ENCODE measurements at places on chromosomes 7 and 10. TPM values are rescaled to one million over a fixed set of nuclear protein-coding genes. Genes with fewer than 3 reads are reported as not detected.
A peak's percentile ranks its signal among the peaks of the same experiment; 100 is the strongest.

CYP3A5 gene
- total RNA-seq: 0.24 TPM

ODAD2 gene
- total RNA-seq: 0.63 TPM

CLDN4 gene
- total RNA-seq: 0.48 TPM

MUC3A gene
- total RNA-seq: not detected

SHTN1 gene
- 2.9 TPM for total RNA-seq

UPK3B gene
- total RNA-seq: 0.88 TPM

CYP17A1 gene
- not detected for total RNA-seq

PAOX gene
- 14.8 TPM for total RNA-seq

GRCh38 chr7:69922026-69922803 is 323.9 kb downstream of the AUTS2 start:
- peak; percentile 10 for DNase-seq
- no peaks in the 10 kb centered on the region for H3K36me3 ChIP-seq
- H3K4me1 ChIP-seq: peaks cover 9% of the 10 kb centered on the region
- H3K27me3 ChIP-seq: no peaks in the 10 kb centered on the region
- H3K27ac ChIP-seq: no peak overlapping the region

GRCh38 chr10:83142074-83142563 is 997.2 kb upstream of the GHITM start:
- no peaks in the 10 kb centered on the region for H3K4me1 ChIP-seq
- no peak overlapping the region for H3K27ac ChIP-seq
- no peak for DNase-seq
- H3K36me3 ChIP-seq: no peaks in the 10 kb centered on the region
- no peaks in the 10 kb centered on the region for H3K27me3 ChIP-seq

- H3K4me3 ChIP-seq: no peak overlapping the region
- no peak overlapping the region for H3K27ac ChIP-seq
- H3K27me3 ChIP-seq: no peaks in the 10 kb centered on the region
- H3K36me3 ChIP-seq: no peaks in the 10 kb centered on the region
- no peaks in the 10 kb centered on the region for H3K4me1 ChIP-seq
These were observed 1.6 kb downstream of the SAMD9L start for GRCh38 chr7:93146472-93147141.

DNA sequence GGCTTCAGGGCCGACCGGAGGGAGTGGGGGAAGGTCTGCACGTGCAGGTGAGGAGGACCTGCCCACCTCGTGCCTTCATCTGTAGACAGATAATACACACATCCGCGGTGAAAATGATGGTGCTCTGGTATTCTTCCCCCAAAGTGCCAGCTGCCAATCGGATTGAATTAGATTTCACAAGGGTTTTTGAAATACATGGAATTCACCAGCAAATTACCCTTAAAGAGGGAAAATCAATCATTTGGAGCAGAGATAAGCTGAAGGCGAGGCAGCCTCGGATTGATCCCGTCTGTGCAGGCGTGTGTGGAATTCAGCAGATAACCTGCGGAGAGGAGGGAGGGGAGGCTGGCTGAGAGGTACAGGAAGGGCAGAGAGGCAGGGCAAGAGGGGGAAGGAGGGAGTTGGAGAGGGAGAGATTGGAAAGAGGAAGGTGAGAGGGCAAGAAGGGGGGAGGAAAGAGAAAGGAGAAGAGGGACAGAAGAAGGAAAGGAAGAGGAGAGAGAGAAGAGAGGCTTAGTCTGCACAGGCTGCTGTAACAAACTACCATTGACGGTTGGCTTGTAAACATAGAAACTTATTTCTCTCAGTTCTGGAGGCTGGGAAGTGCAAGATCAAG is 84.2 kb downstream of the C10orf105 start:
- peaks cover 4% of the 10 kb centered on the region for H3K27me3 ChIP-seq
- peaks cover 31% of the 10 kb centered on the region for H3K4me1 ChIP-seq
- DNase-seq: no peak
- no peak overlapping the region for H3K4me3 ChIP-seq

DNA sequence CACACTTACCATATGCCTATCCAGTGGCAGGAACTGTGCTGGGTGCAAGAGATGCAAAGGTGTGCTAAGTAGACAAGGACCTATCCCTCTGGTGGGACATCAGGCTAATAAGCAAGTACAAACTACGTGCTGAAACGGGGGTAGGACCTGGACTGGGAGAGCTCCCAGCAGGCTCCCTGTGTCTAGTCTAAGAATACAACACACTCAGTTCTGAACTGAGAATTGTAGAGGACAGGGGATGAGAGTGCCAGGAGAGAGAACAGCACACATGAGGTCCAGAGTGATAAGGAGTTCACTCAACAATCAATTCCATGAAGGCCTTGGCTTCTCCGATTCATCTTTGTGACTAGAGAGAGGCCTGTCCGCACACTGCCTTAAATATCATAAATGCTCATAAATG is 253.7 kb downstream of the ELMO1 start:
- H3K27me3 ChIP-seq: no peaks in the 10 kb centered on the region
- H3K4me1 ChIP-seq: peaks cover 24% of the 10 kb centered on the region
- no peaks in the 10 kb centered on the region for H3K36me3 ChIP-seq
- no peak overlapping the region for H3K4me3 ChIP-seq
- H3K27ac ChIP-seq: no peak overlapping the region

GRCh38 chr10:79058899-79059841 is 9.6 kb upstream of the ZMIZ1 start:
- no peaks in the 10 kb centered on the region for H3K36me3 ChIP-seq
- no peak overlapping the region for H3K4me3 ChIP-seq
- peaks cover 35% of the 10 kb centered on the region for H3K4me1 ChIP-seq
- no peaks in the 10 kb centered on the region for H3K27me3 ChIP-seq

- H3K36me3 ChIP-seq: no peaks in the 10 kb centered on the region
- peak; percentile 45 for DNase-seq
- peaks cover 14% of the 10 kb centered on the region for H3K4me1 ChIP-seq
- no peak overlapping the region for H3K4me3 ChIP-seq
- H3K27ac ChIP-seq: peak overlapping the region; percentile 76
- H3K27me3 ChIP-seq: no peaks in the 10 kb centered on the region
These were observed 252.7 kb upstream of the ETV1 start for GRCh38 chr7:14242175-14242574.

- H3K27me3 ChIP-seq: no peaks in the 10 kb centered on the region
- H3K27ac ChIP-seq: no peak overlapping the region
- H3K4me1 ChIP-seq: no peaks in the 10 kb centered on the region
- no peaks in the 10 kb centered on the region for H3K36me3 ChIP-seq
- no peak overlapping the region for H3K4me3 ChIP-seq
- no peak for DNase-seq
These were observed 152.2 kb downstream of the NXPH1 start for GRCh38 chr7:8585591-8585990.

DNA sequence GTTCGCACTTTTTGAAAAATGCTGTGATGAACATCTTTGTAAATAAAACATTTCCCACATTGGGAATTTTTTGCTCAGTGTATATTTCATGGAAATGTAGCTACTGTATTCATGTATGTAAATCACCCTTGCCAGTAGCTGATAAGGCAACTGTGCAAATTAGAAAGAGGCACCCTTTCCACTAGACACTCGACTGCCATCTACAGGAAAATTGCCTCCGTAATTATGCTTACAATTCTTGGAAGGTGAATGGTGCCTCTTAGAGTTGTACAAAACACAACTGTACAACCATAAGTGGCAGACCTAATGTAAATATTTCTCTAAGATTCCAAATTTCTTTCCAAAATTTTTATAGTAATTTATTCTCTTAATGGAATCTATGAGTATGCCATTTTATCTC is 491.7 kb downstream of the CCSER2 start:
- no peak overlapping the region for H3K4me3 ChIP-seq
- H3K27ac ChIP-seq: no peak overlapping the region
- H3K4me1 ChIP-seq: no peaks in the 10 kb centered on the region
- H3K36me3 ChIP-seq: no peaks in the 10 kb centered on the region

DNA sequence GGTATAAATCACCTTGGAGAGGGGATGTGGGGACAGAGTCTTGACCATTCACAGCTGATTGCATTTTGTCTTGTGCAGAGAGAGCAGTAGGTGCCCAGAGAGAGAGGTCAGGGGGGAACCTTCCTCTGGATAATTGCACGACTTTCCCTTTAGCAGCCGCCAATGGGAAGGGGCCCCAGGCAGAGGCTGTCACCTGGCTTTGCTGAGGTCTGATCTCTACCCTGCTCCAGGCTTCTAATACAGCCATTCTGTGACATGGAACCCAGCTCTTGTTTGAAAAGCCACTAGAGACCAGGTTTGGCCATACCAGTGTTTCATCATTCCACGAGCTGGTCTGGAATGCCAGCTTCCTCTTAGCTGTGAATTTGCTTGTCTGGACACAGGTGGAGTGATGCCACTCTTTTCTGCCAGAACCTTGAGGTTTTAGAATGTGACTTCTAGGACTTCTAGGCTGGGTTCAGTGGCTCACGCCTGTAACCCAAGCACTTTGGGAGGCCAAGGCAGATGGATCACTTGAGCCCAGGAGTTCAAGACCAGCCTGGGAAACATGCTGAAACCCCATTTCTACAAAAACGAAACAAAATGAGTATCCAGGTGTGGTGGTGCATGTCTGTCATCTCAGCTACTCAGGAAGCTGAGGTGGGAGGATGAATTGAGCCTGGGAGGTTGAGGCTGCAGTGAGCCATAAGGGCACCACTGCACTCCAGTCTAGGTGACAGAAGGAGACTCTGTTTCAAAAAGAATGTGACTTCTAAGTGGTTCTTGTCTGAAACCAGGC is 159.9 kb downstream of the CAMK1D start:
- no peak overlapping the region for H3K27ac ChIP-seq
- H3K27me3 ChIP-seq: no peaks in the 10 kb centered on the region
- DNase-seq: no peak
- no peaks in the 10 kb centered on the region for H3K36me3 ChIP-seq
- no peak overlapping the region for H3K4me3 ChIP-seq
- H3K4me1 ChIP-seq: no peaks in the 10 kb centered on the region

GRCh38 chr10:104144931-104145330 is 23.0 kb downstream of the SFR1 start:
- no peak for DNase-seq
- no peaks in the 10 kb centered on the region for H3K27me3 ChIP-seq
- H3K4me3 ChIP-seq: no peak overlapping the region
- H3K36me3 ChIP-seq: no peaks in the 10 kb centered on the region

- DNase-seq: no peak
- no peak overlapping the region for H3K4me3 ChIP-seq
- no peaks in the 10 kb centered on the region for H3K27me3 ChIP-seq
These were observed 113.6 kb downstream of the ADCY1 start for GRCh38 chr7:45687721-45688120.

- H3K4me1 ChIP-seq: no peaks in the 10 kb centered on the region
- no peak overlapping the region for H3K4me3 ChIP-seq
- no peaks in the 10 kb centered on the region for H3K36me3 ChIP-seq
- no peak for DNase-seq
- H3K27me3 ChIP-seq: no peaks in the 10 kb centered on the region
These were observed 132.2 kb upstream of the YAE1 start for GRCh38 chr7:39434012-39434411.

- no peak for DNase-seq
- H3K4me1 ChIP-seq: no peaks in the 10 kb centered on the region
- H3K27me3 ChIP-seq: no peaks in the 10 kb centered on the region
- no peak overlapping the region for H3K4me3 ChIP-seq
- no peak overlapping the region for H3K27ac ChIP-seq
These were observed 264.2 kb upstream of the PCDH15 start for GRCh38 chr10:55065185-55065584.

DNA sequence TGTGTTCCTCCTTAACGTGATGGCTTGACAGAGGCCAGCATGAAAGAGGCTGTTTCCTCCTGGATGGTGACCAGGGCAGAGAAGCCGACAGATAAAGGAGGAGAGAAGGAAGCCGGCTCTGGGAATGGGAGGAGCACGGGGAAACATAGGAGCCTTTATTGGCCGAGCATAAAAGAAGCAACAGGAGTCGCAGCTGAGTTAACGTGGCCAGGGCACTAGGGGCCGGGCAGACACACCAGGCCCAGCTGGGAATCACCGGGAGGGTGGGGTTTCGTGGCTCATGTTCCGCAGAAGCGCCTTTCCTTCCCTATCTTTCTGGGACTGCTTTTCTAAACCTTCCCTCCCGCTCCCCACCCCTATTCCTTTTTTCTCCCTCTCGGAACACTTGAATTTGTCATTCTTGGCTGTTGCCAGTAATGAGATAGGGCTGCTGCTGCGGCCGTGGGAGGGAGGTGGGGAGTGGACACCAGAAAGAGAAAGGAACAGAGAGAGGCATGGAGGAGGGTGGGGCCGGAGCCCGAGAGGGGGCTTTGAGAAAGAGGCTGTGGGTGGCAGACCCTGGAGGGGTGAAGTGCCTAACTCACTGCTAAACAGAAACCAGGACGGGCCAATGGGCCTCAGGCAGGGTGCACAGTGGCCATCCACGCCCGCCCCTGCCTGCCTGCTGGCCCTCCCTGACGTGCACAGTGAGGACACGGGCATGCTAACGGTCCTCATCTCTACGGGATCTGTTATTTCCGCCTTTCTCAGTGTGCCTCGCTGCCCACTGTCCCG is 65.2 kb downstream of the COL13A1 start:
- H3K27me3 ChIP-seq: no peaks in the 10 kb centered on the region
- no peak overlapping the region for H3K4me3 ChIP-seq
- peak overlapping the region; percentile 88 for H3K27ac ChIP-seq
- DNase-seq: peak; percentile 91

- no peak overlapping the region for H3K4me3 ChIP-seq
- H3K4me1 ChIP-seq: peaks cover 8% of the 10 kb centered on the region
- no peak for DNase-seq
- no peak overlapping the region for H3K27ac ChIP-seq
- H3K36me3 ChIP-seq: no peaks in the 10 kb centered on the region
These were observed 11.1 kb downstream of the PTPN12 start for GRCh38 chr7:77548206-77548605.

Data from cardiac muscle cell (in vitro differentiated cells and primary cell).